ENCODE measurements at places on chromosomes 6 and 20.

GRCh38 chr6:119757467-119757866, 407.9 kb upstream of the MAN1A1 start:
- no peak for DNase-seq

- no peak for DNase-seq
Measured at GRCh38 chr6:51854876-51855275, 232.5 kb downstream of the PKHD1 start.

DNA sequence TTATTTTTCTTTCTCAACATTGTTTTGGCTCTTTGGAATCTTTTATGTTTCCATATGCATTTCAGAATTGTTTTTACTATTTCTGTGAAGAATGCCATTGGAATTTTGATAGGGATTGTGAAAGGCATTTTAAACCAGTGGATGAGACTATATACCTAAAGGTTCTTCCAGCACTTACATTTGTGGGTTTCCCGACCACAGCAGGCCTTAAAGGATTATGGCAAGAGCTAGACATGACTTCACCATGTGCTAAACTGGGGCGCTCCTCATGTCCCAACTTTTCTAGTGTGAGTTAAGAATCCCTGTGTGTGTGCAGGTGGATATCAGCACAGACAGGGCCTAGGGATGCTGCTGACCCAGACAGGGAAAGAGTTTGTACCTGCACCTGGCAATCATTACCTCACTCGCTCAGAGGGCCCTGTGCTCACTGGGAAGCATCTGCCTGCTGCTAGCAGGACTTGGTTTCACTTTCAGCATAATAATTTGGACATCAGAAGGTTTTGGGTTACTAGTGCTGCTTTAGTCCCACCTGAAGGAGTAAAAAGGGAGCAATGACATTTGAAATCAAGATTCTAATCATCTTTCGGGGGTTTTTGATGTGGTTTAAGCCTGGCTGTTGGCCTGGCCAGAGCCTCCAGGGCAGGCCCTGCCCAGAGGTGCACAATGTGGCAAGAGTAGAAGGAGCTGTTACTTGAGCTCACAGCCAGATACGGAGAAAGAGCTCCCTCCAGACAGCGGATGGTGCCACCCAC, 137.1 kb downstream of the CDC5L start:
- no peak for DNase-seq

GRCh38 chr6:35919085-35919826, 1.6 kb downstream of the SRPK1 start:
- no peak for DNase-seq

GRCh38 chr20:63363981-63364561, 2.9 kb upstream of the CHRNA4 start:
- DNase-seq = no peak

DNA sequence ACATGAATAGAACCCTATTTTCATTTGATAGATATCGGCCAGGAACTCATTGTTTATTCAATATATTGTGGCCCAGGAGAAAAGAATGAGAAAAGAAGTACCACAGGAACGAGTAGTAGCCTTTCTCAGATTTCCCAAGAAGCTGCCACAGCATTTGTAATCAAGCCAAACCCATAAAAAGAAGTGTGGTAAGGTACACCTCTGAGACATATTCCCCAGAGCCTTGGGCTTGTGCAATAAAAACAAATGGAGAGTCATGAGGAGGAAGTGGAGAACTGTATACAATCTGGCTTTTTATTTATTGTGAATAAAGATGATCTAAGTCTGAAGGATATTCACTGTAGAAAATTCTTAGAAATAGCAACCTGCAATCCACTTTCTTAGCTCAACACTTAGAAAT, 36.7 kb downstream of the KIF6 start:
- no peak for DNase-seq

GRCh38 chr6:1380625-1381427, 8.6 kb upstream of the FOXF2 start:
- DNase-seq = no peak

Measured in stimulated activated CD8-positive, alpha-beta memory T cell treated with anti-CD3 and anti-CD28 coated beads, Interleukin-4, amount 100 ng/mL, for 1 hour (primary cell).